ENCODE measurements at places on chromosomes 2 and 18. TPM values are rescaled to one million over a fixed set of nuclear protein-coding genes. Genes with fewer than 3 reads are reported as not detected.

Gene MAP4K3
- 15.6 TPM for total RNA-seq

Gene CD8B2
- total RNA-seq: not detected

Gene CAPN14
- total RNA-seq: 0.12 TPM

Gene C2orf92
- total RNA-seq: 2.0 TPM

Gene ALLC
- total RNA-seq: 0.63 TPM

Gene TM4SF20
- total RNA-seq: not detected

Gene PLGLB1
- total RNA-seq: 124 TPM

Gene CCDC85A
- total RNA-seq: 0.31 TPM

Gene GPR55
- 0.07 TPM for total RNA-seq

Gene COX5B
- total RNA-seq: 318 TPM

Gene TMEM185B
- total RNA-seq: 5.8 TPM

Gene ASB18
- total RNA-seq: not detected

Gene SYT4
- total RNA-seq: not detected

Gene DHRS9
- 1.0 TPM for total RNA-seq

Gene PRSS56
- total RNA-seq: 0.19 TPM

Gene HOXD12
- not detected for total RNA-seq

Gene ITPRIPL1
- 0.19 TPM for total RNA-seq

Gene STON1
- 1.6 TPM for total RNA-seq

Gene NTSR2
- total RNA-seq: not detected

Gene USP14
- total RNA-seq: 23.2 TPM

Gene CFAP65
- total RNA-seq: not detected

Gene ARHGAP15
- 7.2 TPM for total RNA-seq

Gene HOXD10
- not detected for total RNA-seq

Gene HTR2B
- 0.92 TPM for total RNA-seq

Gene TMEFF2
- not detected for total RNA-seq

Gene RIT2
- total RNA-seq: not detected

Gene PAIP2B
- total RNA-seq: 22.5 TPM

Gene PUM2
- 62.2 TPM for total RNA-seq

Gene FEV
- not detected for total RNA-seq

Gene CREG2
- total RNA-seq: not detected

Gene DYNAP
- not detected for total RNA-seq

Gene MC2R
- not detected for total RNA-seq

Measured in right lobe of liver (tissue), 6 donors.